Hematopoietic multipotent progenitor cell treated with erythropoietin and hydrocortisone succinate and interleukin-3 and kit ligand, for 8 days (in vitro differentiated cells): ENCODE measurements at places on chromosomes 6 and 20.

- DNase-seq = no peak
These were observed 9.6 kb downstream of the TBXT start for GRCh38 chr6:166157930-166158617.

- DNase-seq = no peak
These were observed 36.0 kb upstream of the SNX9 start for GRCh38 chr6:157787080-157787479.

- DNase-seq = no peak
These were observed 138.6 kb downstream of the ERMARD start for GRCh38 chr6:169890049-169890448.

- peak; percentile 39 for DNase-seq
These were observed 1.4 kb downstream of the AHCY start for GRCh38 chr20:34301587-34302311.
